RWPE2 (cell line): ENCODE measurements at places on chromosomes 16 and 17.

- peak; percentile 81 for DNase-seq
These were observed 9.4 kb downstream of the KIAA0513 start for GRCh38 chr16:85037050-85037410.

DNA sequence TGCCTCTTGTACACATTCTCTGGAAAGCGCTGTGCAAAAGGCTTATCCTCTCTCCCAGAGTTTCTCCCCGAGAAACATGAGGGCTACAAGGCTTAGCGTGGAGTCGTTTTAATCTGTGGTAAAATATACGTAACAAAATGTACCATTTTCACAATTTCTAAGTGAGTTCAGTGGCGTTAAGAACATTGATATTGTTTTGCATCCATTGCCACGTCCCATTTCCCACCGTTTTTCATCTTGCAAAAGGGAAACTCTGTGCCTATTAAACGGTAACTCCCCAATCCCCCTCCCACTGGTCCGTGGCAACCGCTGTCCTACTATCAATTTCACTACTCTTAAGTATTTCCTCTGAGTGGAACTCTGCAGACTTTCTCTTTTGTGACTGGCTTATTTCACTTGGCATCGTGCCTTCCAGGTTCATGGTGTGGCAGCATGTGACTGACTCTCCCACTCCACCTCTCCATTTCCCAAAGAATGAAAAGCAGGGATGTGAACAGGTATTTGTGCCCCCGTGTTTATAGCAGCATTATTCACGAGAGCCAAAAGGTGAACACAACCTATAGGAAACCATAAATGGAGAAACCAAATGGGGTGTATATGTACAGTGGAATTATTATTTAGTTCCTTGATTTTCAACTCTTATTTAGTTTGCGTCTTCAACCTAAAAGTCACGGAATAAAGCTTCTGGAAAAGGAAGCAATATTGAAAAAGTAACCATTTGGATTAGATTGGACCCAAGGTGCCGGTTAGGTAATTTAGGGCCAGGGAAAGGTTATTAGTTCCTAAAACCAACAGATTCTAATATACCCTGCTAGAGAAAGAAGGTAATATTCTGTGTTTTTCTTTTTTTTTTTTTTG lies 1.1 kb upstream of the USP32 start:
- DNase-seq: no peak

GRCh38 chr17:31588034-31588433 lies 196.6 kb downstream of the RAB11FIP4 start:
- DNase-seq: no peak

DNA sequence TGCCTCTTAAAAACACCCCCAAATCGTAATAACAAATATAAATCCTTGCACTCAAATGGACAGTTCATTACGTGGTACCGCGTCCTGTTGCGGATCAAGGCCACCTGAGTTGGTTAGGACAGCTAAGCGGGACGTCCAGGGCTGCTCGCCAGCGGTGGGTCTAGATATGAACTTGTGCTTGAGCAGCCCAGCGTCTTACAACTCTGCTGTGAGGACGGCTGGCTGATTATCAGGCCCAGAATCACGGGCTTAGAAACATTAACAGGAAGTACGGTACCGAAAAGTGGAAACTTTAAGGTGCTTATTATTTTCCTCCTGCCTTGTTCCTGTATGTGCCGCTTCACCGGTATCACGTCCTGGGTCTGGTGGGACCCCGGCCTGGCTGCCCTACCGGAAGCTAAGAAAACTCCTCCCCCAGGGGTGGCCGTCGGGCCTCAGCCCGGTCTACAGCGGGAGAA lies 832 bp upstream of the SRRM2 start:
- DNase-seq: no peak

GRCh38 chr16:11158018-11158417 lies 98.0 kb downstream of the SOCS1 start:
- DNase-seq: no peak

DNA sequence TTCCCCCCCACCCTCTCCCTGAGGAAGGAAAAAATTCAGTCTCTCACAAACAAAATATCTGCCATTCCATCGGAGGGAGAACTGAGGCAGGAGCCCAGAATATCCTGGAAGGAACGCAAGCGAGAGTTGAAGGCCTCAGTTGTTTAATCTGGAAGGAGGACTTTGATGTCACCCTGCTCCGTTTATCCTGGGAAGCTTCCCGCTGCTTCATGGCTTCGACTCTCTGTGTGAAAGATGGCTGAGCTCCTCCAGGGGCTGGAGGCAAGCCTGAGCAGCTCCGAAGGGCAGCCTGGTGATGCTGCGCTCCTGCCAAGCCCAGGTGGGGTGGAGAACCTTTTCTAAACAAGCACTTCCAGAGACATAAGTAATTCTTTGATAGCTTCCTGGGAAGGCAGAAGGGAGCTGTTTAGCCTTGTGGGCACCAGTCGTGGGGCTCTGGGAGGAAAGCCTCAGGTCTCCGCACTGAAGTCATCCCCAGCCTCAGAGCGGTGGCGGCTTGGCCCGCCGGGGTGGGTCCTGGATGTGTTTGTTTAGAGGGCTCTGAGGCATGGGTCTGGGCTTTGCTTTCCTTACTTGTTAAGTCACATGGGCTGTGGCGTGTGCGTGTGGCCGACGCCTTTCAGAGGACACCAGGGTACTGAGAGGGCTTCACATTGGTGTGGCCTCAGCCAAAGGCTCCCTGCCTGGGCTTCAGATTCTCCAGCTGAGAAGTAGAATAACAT lies 7.9 kb downstream of the NKD1 start:
- DNase-seq: no peak

DNA sequence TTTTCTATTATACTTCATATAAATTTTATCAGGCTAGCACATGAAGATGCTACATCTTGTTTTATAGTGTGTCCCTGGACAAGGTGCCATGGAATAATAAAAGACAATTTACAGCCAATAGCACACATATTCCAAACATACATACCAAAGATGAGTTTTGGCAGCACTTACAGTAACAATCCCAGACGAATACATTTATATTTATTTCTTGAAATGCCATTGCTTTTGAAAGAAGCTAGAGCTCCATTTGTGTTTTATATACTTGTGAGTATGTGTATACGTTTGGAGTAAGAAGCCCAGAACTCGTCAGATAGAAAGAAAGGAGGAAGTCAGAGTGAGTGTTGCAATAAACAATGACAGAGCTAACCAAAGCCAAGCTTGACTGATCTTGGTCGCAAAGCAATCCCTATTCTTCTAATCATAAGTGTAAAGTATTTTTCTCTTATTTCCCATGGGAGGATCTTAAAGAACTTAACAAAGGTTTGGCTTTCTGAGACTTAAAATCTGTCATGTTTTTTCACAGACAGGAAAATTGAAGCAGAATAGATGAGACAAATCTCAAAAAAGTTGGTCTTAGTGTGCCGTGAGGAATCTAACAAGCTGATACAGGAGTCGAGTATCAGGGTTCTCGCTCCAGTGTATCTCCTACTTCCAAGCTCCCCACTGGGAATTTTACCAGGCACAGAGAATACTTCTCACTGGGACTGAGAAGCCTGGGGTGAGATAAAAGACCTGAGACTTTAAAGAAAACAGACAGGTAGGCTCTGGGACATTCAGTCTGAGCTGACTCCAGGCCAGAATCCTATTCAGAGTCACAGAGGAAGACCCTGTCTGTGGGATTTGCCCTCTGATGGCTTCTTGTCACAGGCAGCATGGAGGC lies 175.4 kb downstream of the AATF start:
- no peak for DNase-seq

DNA sequence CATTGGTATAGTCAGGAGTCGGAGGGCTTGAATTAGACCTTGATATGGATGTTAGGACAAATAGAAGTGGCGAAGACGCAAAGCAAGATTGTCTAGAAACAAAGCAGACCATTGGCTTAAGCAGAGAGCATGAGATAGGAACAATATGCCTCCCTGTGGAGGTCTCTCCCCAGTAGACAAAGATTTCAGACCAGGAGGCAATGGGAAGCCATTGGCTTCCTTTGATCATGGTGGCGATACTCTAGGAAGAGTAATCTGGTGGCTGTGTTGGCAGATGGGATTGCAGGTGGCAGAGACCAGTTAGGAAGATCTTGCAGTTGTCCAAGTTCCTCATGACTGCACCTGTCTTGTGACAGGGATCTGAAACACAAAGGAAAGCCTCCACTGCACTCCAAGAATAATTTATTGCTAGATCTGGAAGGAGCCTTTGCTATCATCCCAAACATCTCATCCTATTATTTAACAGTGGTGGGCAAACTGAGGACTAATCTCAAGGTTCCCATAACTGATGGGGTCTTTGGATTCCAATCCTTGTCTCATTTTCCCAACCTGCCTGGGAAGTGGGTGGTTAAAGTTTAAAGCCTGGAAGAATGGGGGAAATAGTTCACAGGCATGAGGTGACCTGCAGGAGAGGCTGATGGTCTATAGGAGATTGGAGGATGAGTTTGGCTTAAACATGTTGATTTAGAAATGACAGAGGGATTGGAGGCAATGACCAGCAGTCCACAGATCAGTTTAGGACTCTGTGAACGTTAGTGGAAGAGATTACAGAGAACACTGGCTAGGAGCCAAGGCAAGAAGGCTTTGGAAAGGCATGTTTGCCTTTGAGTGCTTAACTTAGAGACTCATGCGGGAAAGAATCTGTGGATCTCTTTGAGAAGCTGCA lies 37.0 kb downstream of the HLF start:
- no peak for DNase-seq

GRCh38 chr16:12305847-12306801 lies 329.6 kb downstream of the SNX29 start:
- no peak for DNase-seq
